T-cell (primary cell): ENCODE measurements at places on chromosomes 11 and 22.
A peak's percentile ranks its signal among the peaks of the same experiment; 100 is the strongest.

DNA sequence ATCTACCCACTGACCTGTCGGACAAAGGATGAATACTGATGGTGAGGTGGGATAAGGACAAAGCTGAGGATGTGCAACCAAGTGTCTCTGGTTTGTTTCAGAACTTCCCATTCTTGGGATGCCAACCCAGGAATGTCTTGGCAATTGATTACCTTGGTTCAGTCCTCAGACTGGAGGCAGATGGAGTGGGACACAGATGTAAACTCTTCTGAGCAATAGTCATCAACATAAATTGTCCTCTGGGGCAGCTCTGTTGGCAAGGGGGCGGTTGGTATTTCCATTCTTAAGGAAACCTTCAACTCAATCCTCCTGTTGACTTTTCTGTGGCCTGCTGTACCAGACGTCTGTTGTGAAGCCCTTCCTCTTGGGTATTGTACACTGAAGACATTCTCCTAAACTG is 6.8 kb downstream of the ABTB2 start:
- no peak for DNase-seq

GRCh38 chr22:24370401-24370800 is 57.0 kb upstream of the ADORA2A start:
- DNase-seq = no peak

DNA sequence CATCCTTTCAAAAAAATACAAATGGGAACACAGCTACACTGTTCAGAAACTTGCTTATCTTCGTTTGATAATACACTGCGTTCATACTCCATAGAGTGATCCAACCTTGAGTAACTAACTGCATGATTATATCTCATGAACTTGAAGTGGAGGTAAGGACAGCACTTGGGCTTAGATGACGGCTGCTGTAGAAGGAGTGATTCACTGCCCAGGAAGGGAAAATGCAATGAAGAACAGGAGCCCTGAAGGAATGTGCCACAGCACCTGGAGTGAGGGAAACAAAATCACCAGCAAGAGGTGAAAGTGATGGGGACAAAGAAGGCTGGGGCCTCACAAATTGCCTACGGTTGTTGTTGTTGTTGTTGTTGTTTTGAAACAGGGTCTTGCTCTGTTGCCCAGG is 44.1 kb upstream of the SC5D start:
- DNase-seq = no peak

DNA sequence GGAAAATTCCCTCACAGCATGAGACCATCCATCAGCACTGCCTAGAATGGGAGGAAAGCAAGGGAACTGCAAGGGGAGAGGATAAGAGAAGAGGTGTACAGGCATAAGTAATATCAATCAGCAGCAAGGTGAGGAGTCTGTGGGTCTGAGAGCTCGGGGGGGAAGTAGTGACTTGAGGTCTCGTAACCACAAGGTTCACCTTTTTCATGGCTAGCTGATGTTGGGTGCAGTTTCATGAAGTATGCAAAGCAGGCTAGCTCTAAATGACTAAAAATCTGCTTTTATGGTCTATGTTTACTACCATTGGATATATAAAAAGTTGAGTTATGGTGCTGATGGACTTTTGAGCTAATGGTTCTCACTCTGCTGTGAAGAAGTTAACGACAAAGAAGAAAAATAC is 35.8 kb downstream of the OR4C6 start:
- DNase-seq = no peak

DNA sequence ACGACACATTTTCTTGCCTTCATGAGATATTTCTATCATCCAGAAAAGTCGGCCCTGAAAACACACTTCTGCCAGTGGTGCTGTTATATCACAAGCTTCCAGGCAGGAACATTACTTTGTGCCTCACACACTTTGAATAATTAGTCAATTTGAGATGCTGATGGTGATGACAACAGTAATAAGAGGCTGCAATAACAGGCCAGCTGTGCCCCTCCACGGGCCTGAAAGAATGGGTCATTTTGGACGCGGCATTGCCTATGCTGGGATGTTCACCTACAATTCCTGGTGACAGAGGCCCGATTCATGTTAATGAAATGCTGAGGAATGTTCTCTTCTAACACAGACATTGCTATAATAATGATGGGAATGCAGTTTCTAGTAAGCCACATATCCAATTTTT is 463.8 kb upstream of the KIRREL3 start:
- DNase-seq = no peak

DNA sequence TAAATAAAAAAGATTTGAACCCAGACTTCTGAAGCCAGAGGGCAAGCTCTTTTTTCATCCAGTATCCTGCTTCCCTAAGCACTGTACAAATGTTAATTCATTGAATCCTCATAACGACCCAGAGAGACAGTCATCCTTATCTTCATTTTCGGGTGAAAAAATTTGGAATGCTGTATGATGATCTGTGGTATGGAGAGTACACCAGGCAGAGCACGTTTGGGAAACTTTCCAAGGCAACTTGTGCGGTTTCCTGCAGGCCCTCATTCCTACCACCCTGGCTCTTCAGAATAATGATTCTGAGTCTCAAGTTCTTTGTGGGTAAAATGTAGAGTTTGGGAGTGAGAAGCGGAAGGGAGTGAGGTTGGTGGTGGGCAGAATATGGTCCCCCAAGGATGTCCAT is 177.9 kb upstream of the CADM1 start:
- DNase-seq = no peak

GRCh38 chr11:86537541-86538222 is 134.7 kb downstream of the ME3 start:
- DNase-seq = no peak

DNA sequence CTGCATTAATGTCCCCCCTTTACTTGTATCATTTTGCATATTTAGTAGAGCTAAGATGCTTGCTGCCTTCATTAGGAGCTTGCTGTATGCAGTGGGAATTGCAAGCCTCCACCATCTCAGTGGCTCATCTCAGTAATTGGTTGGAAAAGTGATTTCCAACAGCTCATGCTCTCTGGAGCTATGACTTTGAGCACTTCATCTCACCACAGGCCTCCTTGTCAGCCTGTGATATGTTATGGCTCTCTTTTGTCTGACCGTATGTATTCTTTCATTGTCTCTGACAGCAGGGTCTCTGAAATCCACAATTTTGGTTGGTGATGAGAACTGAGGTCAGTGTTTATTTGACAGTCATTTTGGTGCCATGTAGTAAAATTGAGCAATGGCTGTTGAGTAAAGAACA is 345.1 kb downstream of the FAT3 start:
- no peak for DNase-seq

DNA sequence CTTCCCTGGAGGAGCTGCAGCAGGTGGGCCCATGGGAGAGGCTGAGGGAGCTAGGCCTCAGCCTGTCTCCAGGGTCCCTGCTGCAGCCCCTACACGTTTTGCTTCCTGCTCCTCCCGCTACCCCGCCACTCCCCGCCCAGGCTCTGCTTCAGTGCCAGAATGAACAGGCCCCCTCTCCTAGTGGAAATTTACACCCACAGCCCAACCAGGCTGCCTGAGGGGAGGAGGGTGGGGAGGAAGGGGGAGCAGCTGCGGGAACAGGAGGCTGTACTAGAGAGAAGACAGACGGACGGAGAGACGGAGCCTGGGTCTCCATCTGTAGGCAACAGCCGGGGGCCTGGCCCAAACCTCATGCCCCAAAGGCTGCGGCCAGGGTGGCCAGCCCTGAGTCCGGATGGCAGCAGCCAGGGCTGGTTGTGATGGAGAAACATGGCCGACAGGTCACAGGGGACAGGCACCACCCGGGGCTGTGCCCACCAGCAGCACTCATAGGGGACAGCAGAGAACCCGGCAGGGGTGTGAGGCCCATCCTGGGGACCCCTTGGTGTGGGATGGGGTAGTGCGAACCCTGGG is 20.6 kb downstream of the FLRT1 start:
- no peak for DNase-seq

- no peak for DNase-seq
Observed at GRCh38 chr11:126929179-126930061, 71.2 kb downstream of the KIRREL3 start.

DNA sequence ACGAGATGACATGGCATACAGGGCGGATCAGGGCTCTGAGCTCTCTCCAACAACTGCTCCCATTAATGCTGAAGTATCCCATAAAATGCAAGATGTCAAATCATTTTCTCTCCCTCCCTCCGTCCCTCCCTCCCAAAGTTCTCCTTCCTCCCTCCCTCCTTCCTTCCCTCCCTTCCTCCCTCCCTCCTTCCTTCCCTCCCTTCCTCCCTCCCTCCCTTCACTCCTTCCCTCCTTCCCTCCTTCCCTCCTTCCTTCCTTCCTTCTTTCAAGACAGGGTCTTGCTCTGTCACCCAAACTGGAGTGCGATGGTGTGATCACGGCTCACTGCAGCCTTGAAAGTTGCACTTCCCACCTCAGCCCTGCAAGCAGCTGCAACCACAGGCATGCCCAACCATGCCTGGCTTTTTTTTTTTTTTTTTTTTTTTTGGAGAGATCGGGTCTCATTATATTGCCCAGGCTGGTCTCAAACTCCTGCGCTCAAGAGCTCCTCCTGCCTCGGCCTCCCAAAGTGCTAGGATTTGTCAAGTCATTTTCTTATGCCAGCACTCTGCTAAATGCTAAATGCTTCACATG is 38.2 kb downstream of the TXN2 start:
- DNase-seq = no peak

GRCh38 chr11:90805172-90805571 is 582.3 kb upstream of the CHORDC1 start:
- DNase-seq = no peak

DNA sequence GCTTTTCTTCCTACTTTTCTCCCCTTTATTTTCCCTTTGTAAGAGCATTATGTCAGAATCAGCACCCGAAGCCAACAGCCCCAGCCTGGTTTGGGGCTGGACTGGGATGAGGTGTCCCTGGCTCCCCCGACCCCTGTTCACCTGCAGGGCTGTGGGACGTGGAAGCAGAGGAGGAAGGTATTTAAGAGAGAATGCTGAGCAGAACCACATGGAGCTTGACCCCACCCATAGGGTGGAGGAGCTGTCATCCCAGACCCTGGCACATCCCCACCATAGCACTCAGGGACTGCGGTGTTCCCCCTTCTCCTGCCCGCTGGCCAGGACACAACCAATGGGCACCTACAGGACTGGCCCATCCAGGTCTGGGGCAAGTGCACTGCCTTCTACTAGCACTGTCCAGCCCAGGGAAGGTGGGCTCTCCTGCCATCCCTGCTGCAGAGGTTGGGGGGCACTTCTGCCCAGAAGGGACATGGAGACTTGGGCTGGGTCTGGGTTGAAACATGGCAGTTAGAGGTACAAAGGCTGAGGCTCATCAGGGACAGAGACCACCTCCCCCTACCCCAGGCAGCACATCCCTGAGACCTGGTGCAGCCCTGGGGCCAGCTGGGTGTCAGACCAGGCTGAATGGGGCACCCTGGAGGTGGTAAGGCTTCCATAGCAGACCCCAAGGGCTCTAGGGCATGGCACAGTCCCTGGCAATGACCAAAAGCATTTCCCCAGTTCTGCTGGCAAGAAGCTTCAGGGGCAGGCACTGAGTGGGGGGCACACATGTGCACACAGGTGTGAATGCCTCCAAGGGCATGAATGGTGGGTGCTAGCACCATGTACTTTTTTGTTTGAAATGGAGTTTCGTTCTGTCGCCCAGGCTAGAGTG is 19.7 kb downstream of the TANGO2 start:
- DNase-seq = no peak

DNA sequence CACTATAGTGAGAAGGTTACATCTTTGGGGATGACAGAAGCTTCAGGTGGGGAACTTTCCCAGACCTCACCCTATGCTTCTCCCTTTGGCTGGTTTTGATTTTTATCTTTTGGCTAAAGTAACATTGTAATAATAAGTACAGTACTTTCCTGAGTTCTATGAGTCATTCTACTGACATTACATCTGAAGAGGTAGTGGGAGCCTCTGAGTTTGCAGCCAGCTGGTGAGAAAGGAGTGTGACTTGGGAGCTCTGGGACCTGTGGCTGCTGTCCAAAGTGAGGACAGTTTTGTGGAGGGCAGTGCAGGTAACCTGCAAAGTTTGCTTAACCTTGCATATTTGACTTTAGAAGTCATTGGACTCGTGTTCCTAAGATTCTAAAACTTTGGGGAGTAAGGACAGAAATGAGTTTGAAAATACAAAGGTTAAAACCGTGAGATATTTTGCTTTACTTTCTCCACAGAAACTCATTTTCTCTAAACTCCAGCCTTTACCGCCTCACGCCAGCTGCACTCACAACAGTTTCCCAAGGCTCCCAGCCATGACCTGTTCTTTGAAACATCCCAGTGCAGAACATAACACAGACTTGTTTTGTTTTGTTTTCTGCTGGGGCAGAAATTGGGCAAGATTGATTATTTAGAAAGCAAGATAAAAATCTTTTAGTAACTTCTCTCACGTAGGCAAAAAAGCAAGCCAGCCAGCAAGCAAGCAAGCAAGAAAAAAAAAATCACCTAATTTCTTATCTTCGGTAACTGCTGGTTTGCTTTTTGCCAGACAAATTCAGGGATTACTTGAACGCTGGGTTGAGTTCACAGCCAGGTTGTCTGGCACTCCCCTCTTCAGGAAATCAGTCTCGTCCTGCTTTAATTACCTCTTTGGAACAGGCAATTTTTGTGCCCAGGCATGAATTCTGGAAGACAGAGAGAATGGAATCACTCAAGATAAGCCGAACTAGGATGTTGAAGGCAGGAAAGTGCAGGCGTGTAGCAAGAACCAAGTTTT is 478.3 kb upstream of the ISX start:
- DNase-seq = no peak

DNA sequence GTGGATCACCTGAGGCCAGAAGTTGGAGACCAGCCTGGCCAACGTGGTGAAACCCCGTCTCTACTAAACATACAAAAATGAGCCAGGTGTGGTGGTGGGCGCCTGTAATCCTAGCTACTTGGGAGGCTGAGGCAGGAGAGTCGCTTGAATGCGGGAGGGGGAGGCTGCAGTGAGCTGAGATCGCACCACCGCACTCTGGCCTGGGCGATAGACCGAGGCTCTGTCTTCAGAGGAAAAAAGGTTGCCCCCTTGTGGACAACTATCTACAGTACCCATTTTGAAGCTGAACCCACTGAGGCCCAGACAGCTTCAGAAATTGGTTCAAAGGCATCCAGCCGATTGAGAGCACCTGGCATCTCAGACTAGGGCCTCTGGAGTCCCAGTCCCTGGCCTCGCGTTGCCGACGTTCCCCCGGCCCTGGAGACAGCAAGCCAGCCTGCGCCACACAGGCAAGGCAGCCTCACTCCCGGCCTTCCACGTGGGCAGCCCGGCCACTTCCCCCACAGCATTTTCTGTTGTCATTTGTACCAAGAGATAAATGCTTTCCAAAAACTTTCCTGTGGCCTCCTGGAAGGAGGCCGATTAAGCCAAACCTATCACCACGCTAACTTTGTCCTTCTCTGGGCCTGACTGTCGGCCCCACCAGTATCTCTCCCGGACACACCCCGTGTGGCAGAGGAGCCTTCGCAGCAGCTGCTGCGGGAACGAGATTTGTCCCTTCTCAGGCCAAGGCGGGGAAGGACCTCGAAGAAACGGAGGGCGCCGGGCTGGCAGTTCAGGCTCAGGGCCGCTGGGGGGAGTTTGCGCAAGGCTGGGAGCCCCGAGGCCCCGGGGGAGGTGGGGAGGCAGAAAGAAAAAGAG is 82.8 kb downstream of the FLI1 start:
- DNase-seq = peak; percentile 24

- DNase-seq = no peak
Observed at GRCh38 chr11:69765498-69765995, 9.6 kb downstream of the FGF4 start.

- no peak for DNase-seq
Observed at GRCh38 chr11:11148104-11148509, 204.9 kb downstream of the CSNK2A3 start.
